Cortex of kidney (tissue), 1 donor: ENCODE measurements at places on chromosomes 7 and 10.

- no peak for DNase-seq
Observed at GRCh38 chr7:154997840-154998370, 5.0 kb downstream of the PAXIP1 start.

GRCh38 chr10:124824507-124824906, 22.9 kb downstream of the ABRAXAS2 start:
- no peak for DNase-seq

DNA sequence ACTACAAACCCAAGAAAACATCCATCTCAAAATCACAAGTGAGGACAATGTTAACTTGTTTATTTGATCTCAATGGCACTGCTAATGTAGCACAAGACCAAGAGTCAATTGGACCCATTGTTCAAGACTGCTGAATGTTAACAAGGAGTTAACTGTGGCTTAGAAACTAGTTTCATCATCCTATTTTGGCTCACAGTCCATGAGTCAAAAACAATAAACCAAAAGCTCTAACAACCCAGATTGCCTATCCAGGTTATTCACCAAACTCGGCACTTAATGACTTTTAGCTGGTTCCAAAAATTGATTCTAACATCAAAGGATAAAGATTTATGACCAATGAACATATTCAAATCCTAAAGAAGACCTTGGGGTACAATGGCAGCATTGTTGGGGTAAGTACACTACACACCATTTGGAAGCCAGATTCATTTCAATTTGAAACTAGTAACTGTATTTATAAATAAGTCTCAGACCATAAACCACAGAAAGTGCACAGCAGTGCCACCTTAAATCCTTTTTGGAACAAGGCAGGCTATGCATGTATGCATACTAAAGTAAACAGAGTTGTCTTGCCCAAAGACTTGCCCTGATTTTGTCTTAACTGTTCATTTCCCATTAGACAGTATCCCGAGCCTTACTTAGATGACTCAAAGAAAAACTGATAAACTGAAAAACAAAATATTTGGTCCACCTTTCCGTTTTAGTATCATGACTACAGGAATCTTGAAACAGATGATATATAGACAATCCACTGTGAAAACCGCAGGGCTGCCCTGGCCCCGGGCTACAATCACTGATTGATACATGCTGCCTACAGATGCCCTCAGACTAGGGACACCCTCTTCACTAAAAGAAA, 84.5 kb downstream of the SRPK2 start:
- DNase-seq: no peak

- DNase-seq: no peak
Observed at GRCh38 chr10:69867699-69868558, 66.2 kb downstream of the COL13A1 start.

DNA sequence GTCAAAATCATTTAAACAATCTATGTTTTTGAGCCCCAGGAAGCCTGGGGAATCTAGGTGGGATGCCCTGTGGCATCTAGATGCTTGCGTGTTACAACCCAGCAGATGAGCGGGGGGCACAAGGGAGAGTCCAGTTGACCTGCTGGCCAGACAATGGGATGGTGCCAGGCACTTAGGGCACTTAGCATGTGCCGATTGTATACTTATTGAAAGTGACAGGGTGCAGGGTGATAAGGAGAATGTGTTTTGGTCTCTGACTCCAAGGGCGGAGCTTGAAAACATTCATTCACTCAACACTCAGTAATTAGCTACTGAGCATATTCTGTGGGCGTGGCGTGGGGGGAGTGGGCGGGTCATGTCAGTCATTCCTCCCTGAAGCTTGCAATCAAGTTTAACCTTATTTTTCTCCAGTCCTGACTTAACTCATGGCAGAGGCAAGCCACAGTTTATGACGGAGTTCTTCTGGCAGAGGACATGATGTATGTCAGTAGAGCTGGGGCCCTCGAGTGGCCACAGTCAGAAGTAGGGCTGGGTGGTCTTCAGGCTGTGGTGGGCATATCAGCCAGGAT, 115.1 kb downstream of the PRKCQ start:
- no peak for DNase-seq

GRCh38 chr7:75758491-75758890, 13.5 kb downstream of the CCL26 start:
- DNase-seq: no peak

GRCh38 chr7:104240401-104240800, 32.6 kb upstream of the ORC5 start:
- DNase-seq: no peak

GRCh38 chr10:52949899-52950298, 177.3 kb upstream of the MBL2 start:
- DNase-seq: no peak

DNA sequence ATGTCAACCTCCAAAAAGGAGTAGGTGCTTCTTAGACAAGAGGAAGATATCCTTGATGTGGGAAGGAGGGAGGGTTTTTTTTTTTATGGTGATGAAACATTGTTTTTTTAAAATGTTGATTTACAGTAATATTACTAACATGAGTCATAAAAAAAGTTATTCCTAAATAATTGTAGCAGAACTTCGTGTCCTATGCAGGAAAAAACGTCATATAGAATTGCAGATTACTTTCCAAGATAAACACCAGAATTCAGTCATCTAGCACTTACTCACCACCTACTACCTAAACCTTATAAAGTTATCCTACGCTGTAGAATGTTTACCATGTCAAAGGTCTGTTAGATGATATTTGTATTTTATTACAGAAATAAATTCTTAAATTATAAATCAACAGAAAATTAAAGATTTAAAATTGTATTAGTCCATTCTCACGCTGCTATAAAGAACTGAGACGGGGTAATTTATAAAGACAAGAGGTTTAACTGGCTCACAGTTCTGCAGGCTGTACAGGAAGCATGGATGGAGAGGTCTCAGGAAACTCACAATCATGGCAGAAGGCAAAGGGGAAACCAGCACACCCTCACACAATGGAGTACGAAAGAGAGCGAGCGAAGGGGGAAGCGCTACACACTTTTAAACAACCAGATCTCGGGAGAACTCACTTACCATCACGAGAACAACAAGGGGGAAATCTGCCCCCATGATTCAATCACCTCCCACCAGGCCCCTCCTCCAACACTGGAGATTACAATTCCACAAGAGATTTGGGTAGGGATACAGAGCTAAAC, 105.2 kb upstream of the NEBL start:
- DNase-seq: no peak

GRCh38 chr7:74525140-74525539, 71.4 kb downstream of the GTF2IRD1 start:
- DNase-seq: no peak

DNA sequence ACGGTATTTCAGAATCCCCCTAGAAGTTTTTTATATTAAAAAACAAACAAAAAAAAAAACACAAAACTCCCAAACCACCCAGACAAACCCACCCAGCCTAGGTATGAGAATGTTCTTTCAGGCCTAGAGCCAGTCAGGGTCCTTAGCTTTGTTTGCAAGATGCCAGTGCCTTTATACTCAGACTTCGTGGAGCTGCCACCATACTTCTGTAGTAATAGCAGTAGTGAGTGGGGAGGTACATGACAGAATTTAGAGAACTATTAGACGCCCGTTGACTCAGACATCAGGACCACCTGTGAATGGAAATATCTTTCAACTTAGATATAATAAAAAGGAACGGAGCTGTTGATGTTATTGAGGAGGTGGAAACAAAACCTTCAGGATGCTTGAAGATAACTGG, 138.2 kb upstream of the MKLN1 start:
- DNase-seq: no peak

- DNase-seq: no peak
Observed at GRCh38 chr10:6642876-6643275, 62.8 kb upstream of the PRKCQ start.

GRCh38 chr7:8128449-8129317, 133.3 kb downstream of the ICA1 start:
- no peak for DNase-seq

GRCh38 chr7:81811956-81812865, 42.4 kb upstream of the HGF start:
- DNase-seq: no peak

GRCh38 chr10:97499561-97500296, 1.0 kb downstream of the UBTD1 start:
- no peak for DNase-seq

DNA sequence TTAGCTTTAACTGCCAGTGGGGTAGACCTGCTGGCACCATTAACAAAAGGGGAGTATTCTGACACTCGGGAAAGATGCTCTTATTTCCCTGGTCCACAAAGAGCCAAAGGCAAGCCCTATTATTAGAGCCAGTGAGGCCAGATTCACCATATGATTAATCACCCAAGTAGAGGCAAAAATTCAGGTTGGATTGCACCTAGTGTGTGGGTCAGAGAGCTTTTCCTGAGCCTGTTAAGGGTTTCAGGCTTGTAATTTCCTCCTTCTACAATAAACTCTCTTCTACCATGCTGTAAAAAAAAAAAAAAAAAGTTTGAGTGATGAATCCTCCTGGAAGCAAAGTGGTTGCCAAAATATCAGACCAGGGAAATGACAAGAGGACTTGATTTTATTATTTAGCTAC, 163.5 kb downstream of the MBL2 start:
- DNase-seq: no peak

GRCh38 chr7:112104120-112104519, 102.1 kb downstream of the DOCK4 start:
- no peak for DNase-seq

DNA sequence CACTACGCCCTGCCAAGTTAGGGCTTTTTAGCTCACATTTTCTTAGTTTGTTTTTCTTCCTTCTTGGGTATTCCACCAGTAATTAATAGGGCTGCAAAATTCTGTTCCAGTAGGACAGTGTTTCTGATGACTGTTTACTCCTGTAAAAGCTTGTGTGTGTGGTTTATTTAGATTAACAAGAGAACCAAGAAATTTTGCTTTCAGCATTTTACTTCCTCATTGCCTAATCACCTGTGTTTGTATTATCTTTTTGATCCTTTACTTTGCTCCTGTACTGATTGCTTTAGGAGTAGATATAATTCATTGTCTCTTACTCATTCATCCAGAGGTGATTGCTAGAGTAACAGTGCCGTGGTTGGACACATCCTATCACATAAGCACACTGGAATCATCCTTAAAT, 27.7 kb downstream of the TDRD1 start:
- no peak for DNase-seq

GRCh38 chr10:17910125-17910789, 41.5 kb upstream of the SLC39A12 start:
- no peak for DNase-seq

DNA sequence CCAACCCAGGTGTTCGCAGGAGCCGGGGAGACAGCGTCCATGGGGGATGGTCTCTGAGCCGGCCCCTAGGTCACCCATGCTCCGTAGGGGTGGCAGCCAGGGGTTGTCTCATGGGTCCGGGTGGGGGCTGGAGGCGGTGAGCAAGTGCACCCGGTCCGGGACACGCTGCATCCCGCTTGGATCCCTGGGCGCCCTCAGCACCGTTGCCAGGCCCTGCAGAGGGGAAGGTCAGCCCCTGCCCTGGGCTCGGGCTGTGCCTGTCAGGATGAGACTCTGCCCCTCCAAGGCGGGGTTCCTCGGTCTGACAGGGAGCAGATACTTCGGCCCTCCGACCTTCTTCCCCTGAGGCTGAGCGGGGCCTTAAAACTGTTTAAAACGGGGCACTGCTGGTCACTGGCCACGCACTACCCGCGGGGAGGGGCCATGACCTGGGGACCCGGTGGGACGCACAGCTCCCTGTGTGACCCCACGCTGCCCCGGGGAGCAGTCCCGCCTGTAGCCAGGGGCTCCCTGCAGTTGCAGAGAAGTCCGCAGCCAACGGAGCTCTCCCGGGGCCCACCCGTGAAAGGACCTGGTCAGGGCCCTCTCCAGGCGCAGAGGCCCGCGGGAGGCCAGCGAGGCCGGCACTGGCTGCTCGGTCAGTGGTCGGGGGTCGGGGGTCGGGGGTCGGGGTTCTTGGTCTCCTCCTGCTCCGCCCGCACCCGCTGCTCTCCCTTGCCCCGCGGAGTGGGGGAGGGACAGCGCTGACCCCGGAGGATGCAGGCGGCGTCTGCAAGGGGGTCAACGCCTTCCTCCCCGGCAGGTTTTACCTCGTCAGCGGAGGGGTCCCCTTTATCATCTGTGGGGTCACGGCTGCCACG, 33.4 kb upstream of the KNDC1 start:
- no peak for DNase-seq

GRCh38 chr7:111388016-111388415, 174.3 kb downstream of the IMMP2L start:
- DNase-seq: no peak

- no peak for DNase-seq
Observed at GRCh38 chr10:62707810-62708209, 96.7 kb upstream of the ADO start.

DNA sequence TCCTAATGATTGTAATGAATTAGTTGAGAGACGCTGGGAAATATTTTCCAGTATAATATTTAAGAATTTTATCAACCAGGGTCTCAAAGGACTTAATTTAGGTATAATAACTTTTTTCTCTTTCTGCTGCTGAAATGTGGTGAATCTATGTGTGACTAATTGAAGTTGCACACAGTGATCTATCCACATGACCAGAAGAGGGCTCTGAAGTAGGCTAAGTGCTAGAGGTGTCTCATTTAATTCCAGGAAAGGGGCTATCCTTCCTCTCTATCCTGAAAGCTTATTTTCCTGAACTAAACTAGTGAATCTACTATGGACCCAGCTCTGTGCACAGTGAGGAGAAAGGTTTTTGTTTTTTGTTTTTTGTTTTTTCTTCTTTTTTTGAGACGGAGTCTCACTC, 294.4 kb upstream of the MYO3A start:
- DNase-seq: no peak

GRCh38 chr10:32149252-32149955, 93.2 kb upstream of the KIF5B start:
- DNase-seq: no peak

- no peak for DNase-seq
Observed at GRCh38 chr7:134084488-134085144, 42.5 kb upstream of the LRGUK start.

DNA sequence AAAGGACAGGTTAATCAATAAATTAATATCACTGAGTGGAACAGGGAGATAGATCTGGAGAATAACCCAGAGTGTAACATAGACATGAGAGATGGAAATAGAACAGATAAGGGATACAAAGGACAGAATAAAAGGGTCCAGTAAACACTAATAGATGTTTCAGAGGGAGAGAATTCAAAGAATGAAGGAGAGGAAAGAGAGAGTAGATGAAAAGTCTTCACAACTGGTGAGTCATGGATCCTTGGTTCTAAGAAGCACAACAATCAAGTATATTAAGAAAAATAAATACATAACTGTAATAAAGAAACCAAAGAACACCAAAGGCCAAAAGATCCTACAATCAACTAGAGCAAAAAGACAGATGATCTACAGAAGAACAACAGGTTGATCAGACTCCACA, 66.3 kb downstream of the BEND7 start:
- no peak for DNase-seq

DNA sequence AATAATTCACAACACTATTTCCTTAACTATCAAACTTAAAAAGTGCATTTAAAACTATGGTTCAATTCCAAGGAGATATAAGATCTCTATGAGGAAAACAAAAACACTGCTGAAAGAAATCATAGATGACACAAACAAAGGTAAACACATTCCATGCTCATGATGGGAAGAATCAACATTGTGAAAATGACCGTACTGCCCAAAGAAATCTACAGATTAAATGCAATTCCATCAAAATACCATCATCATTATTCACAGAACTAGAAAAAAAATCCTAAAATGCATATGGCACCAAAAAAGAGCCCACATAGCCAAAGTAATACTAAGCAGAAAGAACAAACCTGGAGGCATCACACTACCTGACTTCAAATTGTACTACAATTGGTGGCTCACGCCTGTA, 159.9 kb upstream of the EEPD1 start:
- DNase-seq: no peak
